CD4-positive, alpha-beta T cell treated with Interleukin-4 for 4 hours (primary cell): ENCODE measurements at places on chromosomes 1 and 21.

- no peak for DNase-seq
Measured at GRCh38 chr1:231691618-231692259, 65.1 kb downstream of the DISC1 start.

DNA sequence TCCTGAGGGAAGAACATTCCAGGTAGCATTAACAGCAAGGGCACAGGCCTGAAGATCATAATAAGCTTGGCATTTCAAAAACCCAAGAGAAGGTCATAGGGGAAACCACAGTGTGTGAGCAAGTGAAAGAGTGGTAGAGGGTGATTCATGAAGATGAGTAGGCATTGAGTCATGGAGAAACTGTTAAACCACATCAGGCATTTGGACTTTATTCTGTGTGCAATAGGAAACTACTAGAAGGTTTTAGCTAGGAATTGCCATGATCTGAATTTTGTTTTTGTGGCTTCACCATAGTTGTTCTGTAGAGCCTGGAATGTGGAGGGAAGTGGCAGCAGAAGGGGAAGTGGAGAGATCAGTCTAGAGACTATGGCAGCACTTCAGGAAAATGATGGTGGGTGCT lies 359.0 kb upstream of the PTBP2 start:
- DNase-seq: no peak

GRCh38 chr1:150579945-150580642 lies 684 bp upstream of the MCL1 start:
- DNase-seq: no peak

DNA sequence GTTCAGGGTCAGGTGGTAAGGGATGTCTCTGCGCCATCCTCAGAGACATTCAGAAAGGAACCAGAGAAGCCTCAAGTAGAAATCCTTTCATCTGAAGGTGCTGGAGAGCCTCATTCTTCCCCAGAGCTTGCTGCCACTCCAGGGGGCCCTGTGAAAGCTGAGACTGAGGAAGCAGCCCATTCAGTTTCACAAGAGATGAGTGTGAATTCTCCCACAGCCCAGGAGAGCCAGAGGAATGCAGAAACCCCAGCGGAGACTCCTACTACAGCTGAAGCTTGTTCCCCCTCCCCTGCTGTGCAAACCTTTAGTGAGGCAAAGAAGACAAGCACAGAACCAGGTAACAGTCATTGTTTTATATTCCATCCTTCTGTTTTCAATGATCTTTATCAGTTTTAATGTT lies 38.7 kb downstream of the ZBTB40 start:
- DNase-seq: no peak

DNA sequence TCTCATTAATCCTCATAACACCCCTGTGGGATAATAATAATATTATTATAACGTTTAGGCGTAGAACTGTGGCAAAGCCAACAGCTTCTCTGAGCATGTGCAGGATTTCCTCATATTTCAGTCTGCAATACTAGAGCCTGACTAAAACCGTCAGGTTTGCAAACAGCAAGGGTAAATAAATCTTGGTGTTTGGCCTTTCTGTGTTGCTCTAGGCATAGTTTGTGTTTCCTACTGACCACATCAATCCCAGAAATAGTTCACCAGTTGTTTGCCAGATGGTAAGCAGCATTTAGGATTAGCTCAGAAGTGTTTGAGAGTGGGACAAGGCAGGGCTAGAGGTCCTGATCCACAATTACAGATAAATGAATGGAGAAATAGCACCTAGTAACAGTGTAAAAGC lies 2.8 kb upstream of the KCNA3 start:
- DNase-seq: no peak

GRCh38 chr1:111959436-111959835 lies 30.0 kb downstream of the KCND3 start:
- DNase-seq: no peak
